Fibroblast of villous mesenchyme (primary cell): ENCODE measurements at places on chromosomes 16 and 17. TPM values are rescaled to one million over a fixed set of nuclear protein-coding genes. Genes with fewer than 3 reads are reported as not detected.

The MT1M gene
- total RNA-seq: 1.3 TPM in 1 of 2 replicates, not detected in the other

The ZSCAN10 gene
- total RNA-seq: under 0.01 TPM in 1 of 2 replicates, not detected in the other

The MYH3 gene
- total RNA-seq: 0.43 and 0.97 TPM in 2 replicates

DNA sequence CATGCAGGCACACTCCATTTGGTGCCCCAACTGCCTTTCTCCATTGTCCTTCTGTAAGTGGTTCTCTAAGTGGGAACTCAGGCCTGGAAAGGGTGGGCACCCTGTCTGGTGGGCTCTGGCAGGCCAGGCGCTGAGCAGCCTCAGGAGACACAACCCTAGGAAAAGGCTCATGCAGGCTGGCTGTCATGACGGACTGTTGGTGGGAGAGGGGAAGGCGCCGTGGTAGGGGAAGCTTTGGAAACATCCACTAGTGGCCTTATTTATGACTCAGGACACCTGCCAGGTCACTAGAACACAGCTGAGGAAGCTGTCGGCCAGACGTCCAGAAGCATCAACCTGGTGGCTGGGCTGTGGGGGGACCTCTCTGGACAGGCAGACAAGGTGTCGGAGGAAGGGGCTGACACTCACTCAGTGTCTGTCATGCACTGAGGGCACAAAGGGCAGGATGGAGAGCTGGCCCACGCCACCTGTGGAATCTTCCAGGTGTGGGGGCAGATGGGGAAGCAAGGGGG, 216.0 kb downstream of the SEC14L1 start:
- DNase-seq: no peak

- DNase-seq: no peak
Observed at GRCh38 chr17:15659663-15660062, 24.4 kb downstream of the TRIM16 start.

- peak; percentile 37 for DNase-seq
Observed at GRCh38 chr17:80260791-80261158, at the start of gene RNF213. TSS of gene RNF213 (plus strand) at chr17:80260852. CDS start at chr17:80263682, 2,830 bp downstream.

- peak; percentile 36 for DNase-seq
Observed at GRCh38 chr16:74297145-74297665, 591 bp downstream of the PSMD7 start.

DNA sequence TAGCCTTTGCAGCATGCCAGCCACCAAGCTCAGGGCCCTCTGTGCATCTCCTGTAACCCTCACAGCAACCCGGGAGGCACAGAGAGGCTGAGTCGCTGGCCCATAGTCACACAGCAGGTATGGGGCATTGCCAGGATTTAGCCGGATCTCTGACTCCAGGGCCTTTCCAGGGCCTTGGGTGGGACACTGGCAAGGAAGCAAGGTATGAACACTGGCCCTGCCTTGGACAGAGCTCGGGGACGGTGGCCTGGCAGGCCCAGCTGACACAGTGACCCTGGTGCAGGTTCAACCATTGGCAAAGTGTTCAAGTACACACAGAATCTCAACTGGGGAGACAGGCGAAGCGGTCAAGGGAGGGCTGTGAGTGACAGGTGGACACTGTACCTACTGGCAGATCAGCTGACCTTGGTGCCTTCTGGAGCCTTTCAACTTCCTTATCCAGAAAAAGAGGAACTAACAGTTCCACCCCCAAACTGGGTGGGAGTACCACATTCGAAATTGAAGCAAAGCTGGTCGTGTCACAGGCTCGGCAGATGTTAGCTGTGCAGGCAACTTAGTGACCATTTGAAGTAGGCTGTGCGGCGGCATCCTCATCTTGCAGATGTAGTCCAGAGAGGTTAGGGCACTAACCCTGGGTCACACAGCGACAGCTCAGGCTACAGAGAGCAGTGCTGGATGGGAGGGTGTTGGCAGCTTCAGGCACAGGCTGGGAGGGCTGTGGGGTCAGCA, 287.4 kb downstream of the SEC14L1 start:
- no peak for DNase-seq

GRCh38 chr16:19712418-19713058, 5.5 kb downstream of the KNOP1 start:
- no peak for DNase-seq

- peak; percentile 98 for DNase-seq
Observed at GRCh38 chr17:35726127-35726952, 5.1 kb upstream of the RASL10B start.

- no peak for DNase-seq
Observed at GRCh38 chr17:37530420-37530819, 40.7 kb downstream of the DUSP14 start.

DNA sequence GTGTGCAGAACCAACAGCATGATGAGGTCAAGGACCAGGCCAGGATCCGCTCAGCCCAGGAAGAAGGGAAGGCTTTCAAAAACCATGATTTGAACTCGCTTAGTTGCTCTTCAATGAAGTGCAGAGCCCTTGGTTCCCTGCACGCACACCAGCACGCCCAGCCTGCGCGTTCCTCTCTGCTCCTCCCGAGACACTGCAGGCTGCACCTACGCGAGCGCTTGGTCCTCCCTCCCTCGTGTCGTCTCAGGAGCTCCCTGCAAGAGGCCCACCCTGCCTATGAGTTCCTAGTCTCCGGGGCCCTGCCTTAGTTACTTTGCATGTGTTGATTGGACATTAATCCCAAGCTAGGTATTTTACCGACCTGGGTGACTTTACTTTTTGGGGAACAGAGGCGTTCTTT, 132.9 kb upstream of the TNRC6C start:
- DNase-seq: no peak
